Stimulated activated naive CD4-positive, alpha-beta T cell treated with Interleukin-2 at 50 U/mL for 16 hours (primary cell): ENCODE measurements at places on chromosomes 1 and 21.

DNA sequence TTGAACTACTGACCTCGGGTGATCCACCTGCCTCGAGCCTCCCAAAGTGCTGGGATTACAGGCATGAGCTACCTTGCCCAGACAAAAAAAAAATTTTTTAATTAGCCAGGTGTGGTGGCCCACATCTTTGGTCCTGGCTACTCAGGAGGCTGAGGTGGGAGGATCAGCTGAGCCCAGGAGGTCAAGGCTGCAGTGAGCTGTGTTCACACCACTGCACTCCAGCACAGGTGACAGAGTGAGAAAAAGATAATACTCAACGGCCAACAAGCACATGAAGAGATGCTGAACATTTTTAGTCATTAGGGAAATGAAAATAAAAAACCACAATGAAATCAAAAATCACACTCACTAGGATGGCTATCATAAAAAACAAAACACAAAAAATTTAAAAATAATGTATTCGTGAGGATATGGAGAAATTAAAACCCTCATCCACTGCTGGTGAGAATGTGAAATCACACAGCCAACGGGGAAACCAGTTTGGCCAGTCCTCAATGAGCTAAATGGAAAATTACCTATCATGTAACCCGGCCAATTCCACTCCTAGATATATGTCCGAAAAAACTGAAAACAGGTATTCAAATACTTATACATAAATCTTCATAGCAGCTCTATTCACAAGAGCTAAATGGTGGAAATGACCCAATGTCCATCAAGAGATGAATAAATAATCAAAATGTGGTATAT, 41.2 kb downstream of the ENAH start:
- DNase-seq = no peak

DNA sequence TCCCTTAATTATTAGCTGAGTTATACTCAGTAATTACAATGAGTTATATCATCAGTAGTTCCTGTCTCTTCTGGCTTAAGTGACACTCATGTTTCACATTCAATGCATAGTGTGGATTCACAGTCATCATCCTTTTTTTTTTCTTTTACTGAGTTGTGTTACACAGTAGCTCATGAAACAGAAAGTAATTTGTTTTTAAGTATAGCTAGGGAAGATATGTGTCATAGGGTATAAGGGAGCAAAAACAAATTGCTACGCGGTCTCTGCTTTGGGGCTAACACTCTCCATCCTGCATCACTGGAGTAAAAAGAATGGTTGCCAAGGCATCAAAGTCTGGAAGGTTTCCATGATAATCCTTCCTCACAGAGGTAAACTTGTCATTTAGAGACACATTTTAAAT, 971.7 kb upstream of the NCAM2 start:
- no peak for DNase-seq

- DNase-seq = no peak
These were observed 87.5 kb downstream of the IER5 start for GRCh38 chr1:181175955-181176354.

- no peak for DNase-seq
These were observed 74.5 kb downstream of the ENAH start for GRCh38 chr1:225578251-225578977.

GRCh38 chr1:108199781-108200686, at the start of gene SLC25A24:
SLC25A24 (minus strand) TSS chr1:108200343; CDS start chr1:108200138, 205 bp downstream.
- DNase-seq = peak; percentile 71

DNA sequence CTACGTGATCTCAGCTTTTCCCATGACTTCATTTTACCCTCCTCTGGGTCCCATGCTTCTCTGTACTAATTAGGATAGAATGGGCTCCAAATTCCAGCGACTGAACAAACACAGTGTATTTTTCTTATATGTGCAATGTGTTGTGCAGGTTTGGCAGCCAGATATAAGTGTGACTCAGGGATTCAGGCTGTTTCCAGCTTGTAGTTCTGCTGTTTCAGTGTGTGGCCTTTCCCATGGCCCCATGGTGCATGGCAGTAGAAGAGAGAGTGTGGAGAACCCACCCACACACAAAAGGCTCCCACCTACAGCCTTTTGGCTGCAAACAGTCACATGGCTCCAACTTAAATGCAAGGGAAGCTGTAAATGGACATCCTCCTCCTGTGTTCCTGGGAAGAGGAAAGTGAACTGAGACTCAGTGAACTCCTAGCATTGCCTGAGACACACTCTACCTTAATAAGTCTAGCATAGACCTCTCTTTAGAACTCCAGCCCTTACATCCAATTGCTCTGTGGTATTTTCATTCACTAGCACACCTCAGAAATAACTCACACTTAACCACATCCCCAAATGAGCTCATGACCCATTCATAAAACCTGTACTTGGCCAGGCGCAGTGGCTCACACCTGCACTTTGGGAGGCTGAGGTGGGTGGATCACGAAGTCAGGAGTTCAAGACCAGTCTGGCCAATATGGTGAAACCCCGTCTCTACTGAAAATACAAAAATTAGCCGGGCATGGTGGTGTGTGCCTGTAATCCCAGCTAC, 58.7 kb downstream of the KIAA0040 start:
- DNase-seq = no peak

- DNase-seq = no peak
These were observed 27.6 kb downstream of the NMNAT2 start for GRCh38 chr1:183390561-183390960.

DNA sequence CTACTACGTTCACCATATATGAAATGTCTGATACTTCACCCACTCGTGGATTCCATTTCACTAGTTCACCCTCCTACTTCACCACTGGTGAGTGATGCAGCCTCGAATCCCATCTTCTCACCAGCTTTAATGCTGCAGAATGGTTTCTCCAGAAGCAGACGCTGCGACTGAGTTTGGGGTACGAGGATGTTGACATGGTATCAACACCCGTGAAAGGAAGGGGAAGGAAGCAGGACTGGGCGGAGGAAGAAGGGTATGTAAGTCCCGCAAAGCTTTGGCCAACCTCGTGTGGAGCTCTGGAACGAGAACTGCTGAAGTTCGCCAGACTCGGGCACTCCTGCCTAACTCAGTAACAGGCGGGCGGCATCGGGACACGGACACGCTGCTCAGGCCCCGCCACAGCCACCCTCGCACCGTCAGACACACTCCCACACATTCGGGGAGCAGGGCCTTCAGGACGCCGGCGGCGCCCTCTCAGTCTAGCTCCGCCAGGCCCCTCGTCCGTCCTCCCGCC, 833 bp upstream of the DIP2A start:
- DNase-seq = peak; percentile 39
